GM23338 (cell line): ENCODE measurements at places on chromosomes 11 and 22. TPM values are rescaled to one million over a fixed set of nuclear protein-coding genes. Genes with fewer than 3 reads are reported as not detected.

- H3K27me3 ChIP-seq: no peaks in the 10 kb centered on the region
- no peaks in the 10 kb centered on the region for H3K36me3 ChIP-seq
- no peak overlapping the region for H3K27ac ChIP-seq
- DNase-seq: no peak
- no peak overlapping the region for H3K4me3 ChIP-seq
These were observed 353.2 kb downstream of the ETS1 start for GRCh38 chr11:128234143-128234542.

GRCh38 chr11:32884770-32885384 lies 7.7 kb upstream of the QSER1 start:
- H3K27me3 ChIP-seq: no peaks in the 10 kb centered on the region
- H3K4me1 ChIP-seq: peaks cover 15% of the 10 kb centered on the region
- H3K27ac ChIP-seq: no peak overlapping the region
- H3K36me3 ChIP-seq: no peaks in the 10 kb centered on the region
- DNase-seq: peak; percentile 60
- no peak overlapping the region for H3K4me3 ChIP-seq

- DNase-seq: no peak
- H3K4me1 ChIP-seq: no peaks in the 10 kb centered on the region; the same call in none of the 2 replicates
- no peaks in the 10 kb centered on the region for H3K36me3 ChIP-seq
- H3K4me3 ChIP-seq: no peak overlapping the region
- no peaks in the 10 kb centered on the region for H3K27me3 ChIP-seq
- no peak overlapping the region for H3K27ac ChIP-seq
These were observed 43.8 kb downstream of the MAP6 start for GRCh38 chr11:75625021-75625420.

DNA sequence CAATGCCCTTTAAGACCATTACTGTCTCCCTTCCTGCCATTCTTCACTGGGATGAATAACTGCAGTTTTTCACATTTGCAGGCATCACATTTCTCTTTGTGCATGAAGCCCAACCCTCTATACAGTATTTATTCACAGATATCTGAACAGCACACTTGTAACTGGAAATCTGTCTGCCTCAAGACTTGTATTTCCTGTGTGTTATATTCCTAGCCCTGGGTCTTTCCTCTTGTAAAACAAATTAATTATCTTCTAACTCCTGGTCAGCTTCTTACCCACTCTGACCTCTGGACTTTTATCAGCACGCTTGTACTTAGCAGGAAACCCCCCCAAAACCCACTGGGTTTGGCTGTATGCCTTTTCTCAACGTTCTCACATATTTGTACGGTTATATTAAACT lies 2.0 kb downstream of the CSRP3 start:
- DNase-seq: no peak
- no peak overlapping the region for H3K4me3 ChIP-seq
- no peak overlapping the region for H3K27ac ChIP-seq
- H3K4me1 ChIP-seq: no peaks in the 10 kb centered on the region
- H3K36me3 ChIP-seq: 0 out of 2 replicates have a peak, but pooled peaks cover 3% of the 10 kb centered on the region

DNA sequence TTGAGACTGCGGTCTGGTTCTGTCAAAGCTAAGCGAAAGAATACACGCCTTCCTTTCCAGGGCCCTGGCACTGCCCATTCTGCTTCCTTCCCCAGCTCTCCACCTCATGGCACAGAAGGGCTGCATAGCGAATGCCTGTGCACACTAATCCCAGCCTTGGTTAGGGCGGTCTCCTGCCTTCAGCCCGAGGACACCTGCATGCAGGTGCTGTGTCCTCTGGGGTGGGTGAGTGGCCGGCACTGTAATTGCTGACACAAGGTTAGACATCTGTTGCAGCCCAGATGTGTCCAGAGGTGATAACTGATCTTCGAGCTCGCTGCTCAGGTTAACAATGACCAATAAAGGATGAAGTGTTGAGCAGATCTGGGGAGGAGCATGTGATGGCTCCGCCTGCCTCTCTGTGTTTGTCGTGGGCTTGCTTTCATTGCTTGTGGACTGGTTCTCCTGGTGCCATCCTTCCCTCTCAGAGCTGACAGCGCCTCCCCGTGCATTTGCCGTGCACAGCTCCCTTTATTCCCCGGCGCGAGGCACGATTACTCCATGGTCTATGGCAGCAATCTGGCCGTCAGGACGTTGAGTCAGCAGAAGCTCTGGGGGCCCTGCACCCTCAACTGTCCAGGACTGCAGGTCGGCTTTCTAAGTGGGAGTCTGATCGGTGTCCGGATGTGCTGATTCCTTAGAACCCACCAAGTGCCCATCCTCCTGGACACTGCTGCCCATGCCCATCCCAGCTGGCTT lies 1088.2 kb downstream of the BRD1 start:
- no peaks in the 10 kb centered on the region for H3K36me3 ChIP-seq
- H3K27ac ChIP-seq: no peak overlapping the region
- H3K27me3 ChIP-seq: no peaks in the 10 kb centered on the region
- DNase-seq: no peak
- no peak overlapping the region for H3K4me3 ChIP-seq

DNA sequence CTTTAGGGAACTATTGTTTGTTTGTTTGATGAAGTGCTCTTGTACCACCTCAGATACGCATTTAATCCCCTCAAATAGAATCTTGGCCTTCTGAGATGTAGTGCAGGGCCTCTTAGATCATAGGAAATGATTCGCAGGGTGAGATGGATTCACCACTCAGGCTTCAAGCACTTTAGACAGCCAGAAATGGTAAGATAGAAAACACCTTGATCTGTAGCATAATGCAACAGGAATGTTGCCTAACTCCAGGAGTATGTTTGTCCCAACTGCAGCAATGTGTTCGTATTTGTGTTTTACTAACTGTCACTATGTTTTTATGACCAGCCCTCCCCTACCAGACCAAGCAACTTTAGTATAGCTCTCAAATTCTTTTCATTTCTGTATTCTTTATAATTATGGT lies 761.2 kb downstream of the NELL1 start:
- no peak overlapping the region for H3K4me3 ChIP-seq
- H3K4me1 ChIP-seq: no peaks in the 10 kb centered on the region
- H3K27ac ChIP-seq: no peak overlapping the region
- no peak for DNase-seq
- no peaks in the 10 kb centered on the region for H3K36me3 ChIP-seq

- H3K27ac ChIP-seq: no peak overlapping the region
- H3K4me1 ChIP-seq: peaks cover 24% of the 10 kb centered on the region; the same call in 1 of the 2 replicates
- DNase-seq: no peak
These were observed 326.2 kb downstream of the TBC1D22A start for GRCh38 chr22:47088480-47089158.

DNA sequence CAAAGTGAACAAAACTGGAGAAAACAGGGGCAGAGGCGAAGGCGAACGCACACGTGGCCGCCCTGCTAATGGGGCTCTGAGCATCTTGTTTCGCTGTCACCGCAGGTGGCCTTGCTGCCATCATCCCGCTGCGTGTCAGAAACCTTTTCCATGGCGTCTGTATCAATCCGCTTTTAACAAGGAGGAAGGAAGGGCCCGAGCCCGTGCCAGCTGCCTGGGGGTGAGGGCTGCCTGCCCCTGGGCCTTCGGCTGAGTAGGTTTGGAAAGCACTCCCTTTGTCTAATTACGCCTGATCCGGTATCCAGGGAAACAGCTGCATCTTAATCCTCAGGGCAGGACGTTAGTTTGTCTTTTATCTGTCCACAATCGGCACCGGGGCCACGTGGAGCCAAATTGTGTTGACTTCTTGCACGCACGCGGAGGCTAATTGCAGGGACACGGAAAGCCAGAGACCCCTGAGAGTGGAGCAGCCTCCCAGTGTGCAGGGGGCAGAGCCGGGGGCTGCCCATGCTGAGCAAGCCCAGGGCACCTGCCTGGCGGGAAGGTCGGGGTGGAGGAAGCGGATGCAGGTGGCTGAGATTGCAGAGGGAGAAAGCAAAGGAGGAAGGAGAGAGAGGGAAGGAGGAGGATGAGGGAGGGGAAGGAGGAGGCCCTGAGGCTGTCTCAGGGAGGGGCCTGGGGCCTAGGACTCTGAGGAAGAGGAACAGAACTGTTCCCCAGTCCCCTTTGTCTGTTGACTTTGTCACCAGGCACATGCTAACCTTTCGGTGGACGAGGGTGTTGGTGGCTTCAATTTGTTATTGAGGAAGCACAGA lies 19.2 kb upstream of the TH start:
- DNase-seq: no peak
- no peaks in the 10 kb centered on the region for H3K36me3 ChIP-seq
- H3K4me1 ChIP-seq: no peaks in the 10 kb centered on the region
- no peaks in the 10 kb centered on the region for H3K27me3 ChIP-seq

DNA sequence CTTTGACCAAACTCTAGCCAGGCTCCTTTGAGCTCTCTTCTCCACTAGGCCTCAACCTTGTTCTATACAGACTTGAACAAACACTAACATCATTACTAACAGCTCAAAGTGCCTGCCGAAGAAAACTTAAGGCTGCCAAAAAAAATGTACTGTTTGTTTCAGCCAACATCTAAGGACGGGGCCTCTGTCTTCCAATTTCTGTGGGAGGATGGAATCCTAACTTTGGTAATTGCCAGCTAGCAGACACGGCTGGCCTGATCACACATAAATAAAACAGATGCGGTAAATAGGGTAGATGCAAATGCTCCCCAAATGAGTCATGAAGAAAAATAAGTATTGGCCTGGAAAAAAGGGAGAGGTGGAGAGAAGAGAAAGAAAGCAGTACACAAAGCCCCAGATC lies 394.3 kb downstream of the TMEM135 start:
- no peak overlapping the region for H3K4me3 ChIP-seq
- no peak overlapping the region for H3K27ac ChIP-seq
- H3K4me1 ChIP-seq: no peaks in the 10 kb centered on the region

DNA sequence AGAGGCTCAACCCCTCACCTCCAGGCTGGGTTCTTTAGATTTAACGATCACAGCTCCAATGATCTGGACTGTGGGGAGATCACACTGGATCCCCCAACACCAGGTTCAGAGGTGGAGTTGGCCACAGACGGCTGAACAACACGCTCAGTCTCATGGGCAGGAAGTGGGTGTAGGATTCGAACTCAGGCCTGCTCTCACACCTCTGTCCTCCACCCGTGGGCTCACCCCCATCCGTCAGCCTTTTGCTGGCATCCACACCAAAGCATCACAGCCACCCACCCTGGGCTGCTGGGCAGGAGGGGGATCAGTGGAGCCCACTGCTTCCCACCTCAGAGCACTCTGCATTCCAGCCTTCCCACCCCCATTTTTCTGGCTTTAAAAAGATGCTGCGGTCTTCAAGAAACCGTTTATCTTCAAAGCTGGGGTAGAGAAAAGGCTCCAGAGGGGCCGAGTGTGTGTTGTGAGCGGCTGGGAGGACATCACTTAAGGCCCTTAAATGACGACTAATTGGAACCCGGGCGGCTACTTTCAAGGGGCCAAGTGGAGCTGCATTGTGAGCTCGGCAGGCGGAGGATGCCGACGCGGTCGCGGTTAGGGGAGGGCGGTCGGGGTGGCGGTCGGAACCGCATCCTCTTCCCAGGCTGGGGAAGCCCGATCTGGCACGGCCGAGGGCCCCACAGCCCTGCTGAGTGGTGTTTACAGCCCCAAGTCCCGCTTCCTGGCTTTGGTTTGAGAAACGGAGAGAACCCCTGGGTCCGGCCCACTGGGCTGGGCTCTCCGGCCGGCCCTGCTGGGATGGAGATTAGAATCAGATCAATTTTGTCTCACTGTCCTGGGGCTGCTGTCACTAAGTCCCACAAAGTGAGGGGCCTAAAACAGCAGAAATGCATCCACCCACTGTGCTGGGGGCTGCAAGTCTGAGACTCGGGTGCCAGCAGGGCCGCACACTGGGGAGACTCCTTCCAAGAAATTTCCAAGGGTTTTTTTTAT lies 15.9 kb upstream of the FGF3 start:
- no peak overlapping the region for H3K4me3 ChIP-seq
- no peaks in the 10 kb centered on the region for H3K36me3 ChIP-seq
- H3K27me3 ChIP-seq: no peaks in the 10 kb centered on the region
- peak; percentile 65 for DNase-seq

- DNase-seq: no peak
- H3K4me1 ChIP-seq: peaks cover 32% of the 10 kb centered on the region
- H3K27me3 ChIP-seq: peaks cover 14% of the 10 kb centered on the region
- H3K36me3 ChIP-seq: no peaks in the 10 kb centered on the region
These were observed 1.8 kb downstream of the ARRB1 start for GRCh38 chr11:75349521-75350116.

DNA sequence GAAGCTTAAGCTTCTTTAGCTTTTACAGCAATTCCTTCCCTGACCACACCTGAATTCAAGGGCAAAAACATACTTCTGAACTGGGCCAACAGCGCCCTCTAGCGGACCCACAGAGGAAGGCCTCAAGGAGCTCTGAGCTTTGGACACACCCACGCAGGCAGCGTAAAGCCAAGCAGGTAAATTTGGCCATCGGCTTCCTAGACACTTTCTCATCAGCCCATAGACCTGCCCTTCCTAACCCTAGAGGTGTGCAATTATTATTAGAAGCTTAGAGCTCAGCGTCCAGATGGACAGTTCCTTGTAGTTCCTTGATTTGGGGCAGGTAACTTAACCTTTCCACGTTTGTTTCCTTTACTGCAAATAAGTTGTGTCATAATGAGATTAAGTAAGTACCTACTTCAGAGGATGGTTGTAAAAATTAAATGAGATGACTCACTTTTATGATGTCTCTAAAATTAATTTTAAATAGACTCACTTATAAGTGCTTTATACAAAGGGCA lies 25.7 kb upstream of the HMGXB4 start:
- DNase-seq: peak; percentile 91
- no peak overlapping the region for H3K4me3 ChIP-seq
- no peaks in the 10 kb centered on the region for H3K27me3 ChIP-seq
- H3K36me3 ChIP-seq: no peaks in the 10 kb centered on the region
- H3K4me1 ChIP-seq: peaks cover 6% of the 10 kb centered on the region

GRCh38 chr11:126413843-126414405 lies 58.4 kb downstream of the ST3GAL4 start:
- no peak overlapping the region for H3K4me3 ChIP-seq
- 0 out of 2 replicates have a peak, but pooled peaks cover 3% of the 10 kb centered on the region for H3K27me3 ChIP-seq
- peaks cover 11% of the 10 kb centered on the region; the same call in 1 of the 2 replicates for H3K4me1 ChIP-seq
- no peaks in the 10 kb centered on the region for H3K36me3 ChIP-seq

GRCh38 chr11:76385903-76386302 lies 4.8 kb downstream of the GVQW3 start:
- no peaks in the 10 kb centered on the region for H3K27me3 ChIP-seq
- peak; percentile 49 for DNase-seq
- H3K36me3 ChIP-seq: no peaks in the 10 kb centered on the region

DNA sequence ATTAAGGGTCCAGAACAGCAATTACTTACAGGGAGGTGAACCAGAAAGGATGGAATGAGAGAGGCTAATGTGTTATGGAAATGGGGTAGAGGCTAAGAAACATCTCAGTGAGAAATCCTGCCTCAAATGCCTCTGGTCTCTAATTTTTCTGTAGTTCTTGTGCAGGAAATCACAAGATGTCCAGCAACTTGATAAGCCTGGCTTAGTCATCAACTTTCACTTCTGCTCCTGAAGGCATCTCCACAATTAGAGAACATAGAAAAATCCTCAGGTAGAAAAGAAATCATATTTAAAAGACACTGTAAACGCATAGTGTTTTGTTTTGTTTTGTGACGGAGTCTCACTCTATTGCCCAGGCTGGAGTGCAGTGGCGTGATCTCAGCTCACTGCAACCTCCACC lies 18.7 kb downstream of the MRGPRX4 start:
- no peaks in the 10 kb centered on the region for H3K36me3 ChIP-seq
- H3K4me1 ChIP-seq: no peaks in the 10 kb centered on the region; the same call in 1 of the 2 replicates
- H3K27me3 ChIP-seq: no peaks in the 10 kb centered on the region
- no peak overlapping the region for H3K4me3 ChIP-seq

ENTHD1 gene
- not detected in 2 replicates for total RNA-seq

GGT1 gene
- total RNA-seq: 4.5 and 7.4 TPM in 2 replicates

TRIM66 gene
- 1.9 and 3.3 TPM in 2 replicates for total RNA-seq

GRK3 gene
- total RNA-seq: 24.9 and 25.3 TPM in 2 replicates

SDHD gene
- 127 and 157 TPM in 2 replicates for total RNA-seq

PMM1 gene
- 8.7 and 12.1 TPM in 2 replicates for total RNA-seq

DMC1 gene
- 5.0 and 8.0 TPM in 2 replicates for total RNA-seq

TMEM134 gene
- 61.4 and 101 TPM in 2 replicates for total RNA-seq

MFRP gene
- total RNA-seq: 0.03 TPM in 1 of 2 replicates, not detected in the other
